Activated CD8-positive, alpha-beta T cell treated with anti-CD3 and anti-CD28 coated beads, Interleukin-2, amount 10 ng/mL, durations not matched to agents 7 days and 5 days (primary cell): ENCODE measurements at places on chromosomes 7 and 10. TPM values are rescaled to one million over a fixed set of nuclear protein-coding genes. Genes with fewer than 3 reads are reported as not detected.

Gene ATP6V0A4
- total RNA-seq: not detected

Gene CFAP58
- total RNA-seq: 0.24 TPM

Gene SEMA4G
- 0.40 TPM for total RNA-seq

Gene SCIN
- total RNA-seq: 0.39 TPM
